ENCODE measurements at places on chromosomes 12 and 14. TPM values are rescaled to one million over a fixed set of nuclear protein-coding genes. Genes with fewer than 3 reads are reported as not detected.
A peak's percentile ranks its signal among the peaks of the same experiment; 100 is the strongest.

- DNase-seq = no peak
Measured at GRCh38 chr12:58608711-58609110, 311.6 kb downstream of the LRIG3 start.

GRCh38 chr14:35368139-35368460, 36.4 kb downstream of the NFKBIA start:
- DNase-seq = no peak

DNA sequence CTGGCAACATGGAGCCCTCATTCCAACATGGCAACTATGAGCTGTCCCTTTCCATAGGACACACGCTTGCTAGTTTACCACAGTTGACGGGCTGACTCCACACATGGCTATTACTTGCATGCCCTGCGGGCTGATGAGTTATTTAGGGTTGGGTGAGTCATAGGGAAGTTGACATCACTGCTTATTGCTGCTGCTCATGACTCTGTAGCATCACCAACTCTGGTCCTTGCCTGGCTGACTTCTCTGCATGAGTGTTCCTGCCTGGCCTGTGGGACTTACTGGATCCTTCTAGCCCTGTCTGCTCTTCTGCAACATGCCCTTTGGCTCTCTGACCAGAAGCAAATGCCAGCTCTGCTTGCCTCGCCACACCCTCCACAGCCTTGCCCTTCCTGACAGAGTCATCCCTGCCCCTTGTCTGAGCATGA, 199.5 kb downstream of the ANO6 start:
- no peak for DNase-seq

GRCh38 chr12:117836476-117836875, 132.3 kb downstream of the KSR2 start:
- DNase-seq = no peak

DNA sequence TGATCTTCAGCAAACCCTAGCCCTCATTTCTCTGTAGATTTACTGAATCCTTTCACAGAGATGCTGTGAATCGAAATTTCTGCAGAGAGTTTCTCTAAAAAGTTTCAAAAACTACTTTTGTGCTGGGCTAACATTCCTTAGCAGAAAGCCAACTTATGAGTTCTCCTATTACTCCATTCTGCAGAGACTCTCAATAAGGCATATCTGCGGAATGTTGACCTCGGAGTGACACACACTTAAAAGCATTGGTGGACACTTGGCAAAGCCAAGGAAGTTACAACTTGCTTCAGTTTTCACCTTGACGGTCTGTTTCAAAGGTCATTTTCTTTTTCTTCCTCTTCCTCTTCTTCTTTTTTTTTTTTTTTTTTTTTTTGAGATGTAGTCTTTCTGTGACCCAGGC, 75.8 kb downstream of the WIF1 start:
- no peak for DNase-seq

GRCh38 chr12:53062977-53063707, 13.3 kb downstream of the TNS2 start:
- peak; percentile 45 for DNase-seq

- DNase-seq = peak; percentile 76
Measured at GRCh38 chr12:56687223-56688128, 608 bp downstream of the PTGES3 start.

- no peak for DNase-seq
Measured at GRCh38 chr12:21155522-21156351, 24.7 kb downstream of the SLCO1B1 start.

DNA sequence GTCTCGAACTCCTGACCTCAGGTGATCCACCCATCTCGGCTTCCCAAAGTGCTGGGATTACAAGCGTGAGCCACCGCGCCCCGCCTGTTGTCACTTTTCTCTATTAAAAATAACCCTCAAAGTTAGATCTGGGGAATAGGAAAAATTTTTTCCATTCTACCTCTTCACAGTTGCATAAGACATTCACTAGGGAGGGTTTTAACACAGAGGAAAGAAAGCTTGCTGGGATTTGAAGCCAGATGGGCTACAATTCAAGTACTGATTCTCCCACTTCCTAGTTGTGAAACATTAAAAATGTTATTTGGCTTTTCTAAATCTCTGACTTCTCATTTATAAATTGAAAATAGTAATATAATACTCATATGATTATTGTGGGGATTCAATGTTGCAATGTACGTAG, 23.3 kb upstream of the SLC15A5 start:
- DNase-seq = no peak

- DNase-seq = peak; percentile 96
Measured at GRCh38 chr12:52903285-52903854, 1.5 kb downstream of the KRT8 start.

DNA sequence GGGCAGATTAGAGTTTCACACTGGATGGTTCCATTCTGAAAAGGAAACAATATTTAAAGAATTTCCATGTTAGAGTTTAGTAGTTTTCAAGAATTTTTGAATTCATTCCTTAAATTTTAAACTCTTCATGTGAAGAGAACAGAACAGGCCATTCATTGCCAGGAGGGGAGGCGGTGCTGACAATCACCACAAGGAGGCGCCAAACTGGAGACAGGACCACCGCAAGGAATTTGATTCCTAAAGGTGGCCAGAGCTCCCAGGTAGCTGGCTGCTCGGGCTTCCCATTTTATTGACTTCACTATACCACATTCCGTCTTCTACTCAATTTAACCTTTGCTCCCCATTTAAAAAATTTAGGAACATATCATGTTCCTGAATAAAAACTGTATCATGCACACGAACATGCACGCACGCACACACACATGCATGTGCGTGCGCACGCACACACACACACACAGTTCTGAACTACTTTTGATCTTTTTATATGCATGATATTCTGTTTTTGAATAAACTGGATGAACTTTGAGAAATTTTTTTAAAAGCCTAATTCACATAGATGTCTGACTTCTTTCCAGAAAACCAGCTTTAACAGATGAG, 101.2 kb downstream of the NELL2 start:
- DNase-seq = peak; percentile 94

- DNase-seq = no peak
Measured at GRCh38 chr12:119592232-119592631, 1.3 kb upstream of the TMEM233 start.

DNA sequence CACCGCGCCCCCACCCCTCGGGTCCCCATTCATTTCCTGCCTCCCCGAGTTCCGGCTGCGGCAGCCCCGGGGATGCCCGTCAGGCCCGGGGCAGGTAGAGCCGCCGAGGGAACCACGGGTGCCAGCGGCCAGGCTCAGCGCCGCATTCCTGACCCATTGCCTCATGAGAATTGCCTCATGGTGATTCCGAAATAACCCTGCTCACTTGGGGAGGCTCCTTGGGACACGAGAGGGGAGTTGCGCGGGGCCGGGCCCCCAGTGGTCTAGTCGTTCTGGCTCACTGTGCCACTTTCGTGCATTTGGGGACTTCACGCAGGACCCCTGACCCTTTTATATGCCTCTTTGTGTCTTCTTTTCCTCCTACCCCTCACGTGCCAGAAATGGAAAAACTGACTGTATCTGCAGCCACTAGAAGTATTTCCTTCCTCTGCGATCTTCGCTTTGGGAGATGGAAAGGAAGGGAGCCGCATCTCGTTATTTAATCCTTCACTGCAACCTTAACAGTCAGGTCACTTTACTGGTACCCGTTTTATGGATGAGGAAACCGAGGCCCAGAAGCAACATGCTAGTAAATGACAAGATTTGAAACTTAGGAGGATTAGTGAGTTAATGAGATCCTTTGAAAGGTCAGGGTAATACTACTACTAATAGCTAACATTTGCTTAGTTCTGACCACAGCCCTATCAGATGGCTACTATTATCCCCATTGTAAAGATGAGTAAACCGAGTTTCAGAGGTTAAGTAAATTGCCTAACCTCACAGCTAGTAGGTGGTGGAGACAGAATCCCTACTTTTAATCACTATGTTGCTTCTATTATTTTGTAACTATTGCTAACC, 768 bp downstream of the PTPN11 start:
- DNase-seq = peak; percentile 92

PRPH gene
- total RNA-seq = 0.42 TPM

KRT74 gene
- not detected for total RNA-seq

TAS2R46 gene
- total RNA-seq = 1.3 TPM

CD163 gene
- total RNA-seq = 2.8 TPM

BEST3 gene
- not detected for total RNA-seq

BDKRB2 gene
- total RNA-seq = 0.61 TPM

TAS2R43 gene
- total RNA-seq = 2.5 TPM

MRPL42 gene
- 91.1 TPM for total RNA-seq

MANSC4 gene
- not detected for total RNA-seq
